ENCODE measurements at places on chromosomes 3 and 15. TPM values are rescaled to one million over a fixed set of nuclear protein-coding genes. Genes with fewer than 3 reads are reported as not detected.

DNA sequence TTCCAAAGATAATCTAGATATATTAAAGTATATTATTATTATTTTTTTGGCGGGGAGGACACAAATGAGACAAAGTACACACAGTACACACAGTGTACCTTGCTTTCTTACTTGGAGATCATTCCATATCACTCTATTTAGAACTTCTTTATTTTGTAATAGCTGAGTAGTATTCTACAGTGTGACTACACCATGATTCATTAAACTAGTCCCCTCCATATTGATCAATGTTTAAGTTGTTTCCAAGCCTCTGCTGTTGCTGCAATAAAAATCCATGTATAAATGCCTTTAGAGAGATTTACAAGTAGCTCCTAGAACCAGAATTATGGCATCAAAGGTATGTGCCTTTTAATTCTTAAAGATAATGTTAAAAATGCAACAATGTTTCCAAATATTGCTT lies 38.8 kb downstream of the PYGO1 start:
- DNase-seq = no peak

DNA sequence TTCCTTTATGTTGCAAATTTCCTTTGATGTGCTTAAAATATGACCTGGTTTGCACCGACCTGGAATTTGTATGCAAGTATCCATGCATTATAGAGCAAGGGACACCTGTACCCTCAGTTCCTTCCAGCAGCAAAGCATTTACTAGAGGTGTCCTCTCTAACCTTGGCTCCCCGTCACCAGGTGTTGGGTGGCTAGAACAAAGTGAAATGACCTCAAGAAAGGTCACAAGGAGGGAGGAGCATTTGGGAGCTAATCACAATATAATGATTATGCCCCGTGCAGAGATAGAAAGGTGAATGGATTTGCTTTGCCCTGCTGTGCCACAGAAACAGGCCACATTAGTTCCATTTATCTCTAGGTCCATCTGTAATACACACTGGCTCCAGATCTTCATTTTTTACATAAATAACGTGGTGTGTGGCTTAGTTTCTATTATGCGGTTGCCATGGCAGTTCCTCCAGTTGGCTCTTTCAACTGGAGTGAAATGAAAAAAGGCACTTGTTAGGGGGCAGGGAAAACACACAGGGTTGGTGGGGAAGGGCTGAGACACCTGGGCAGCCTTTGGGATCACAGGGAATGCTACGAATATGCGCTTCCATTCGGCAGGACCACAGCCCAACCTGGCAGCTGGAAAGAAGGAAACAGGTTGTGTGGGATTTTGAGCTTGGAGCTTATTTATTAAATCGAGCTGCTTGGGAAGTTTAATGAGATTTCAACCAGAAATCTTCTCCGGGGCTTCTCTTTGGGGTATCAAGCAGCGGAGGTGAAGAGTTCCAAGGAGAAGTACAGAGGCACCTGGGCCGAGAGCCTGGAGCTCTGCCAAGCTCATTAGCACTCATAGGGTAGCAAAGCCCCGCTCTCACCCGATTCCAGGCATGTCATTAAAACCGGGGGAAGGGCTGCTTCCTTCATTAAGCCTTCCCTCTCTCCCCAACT lies 233.5 kb upstream of the ST8SIA2 start:
- DNase-seq = no peak

- DNase-seq = no peak
These were observed 612.8 kb upstream of the AGTR1 start for GRCh38 chr3:148084931-148085330.

DNA sequence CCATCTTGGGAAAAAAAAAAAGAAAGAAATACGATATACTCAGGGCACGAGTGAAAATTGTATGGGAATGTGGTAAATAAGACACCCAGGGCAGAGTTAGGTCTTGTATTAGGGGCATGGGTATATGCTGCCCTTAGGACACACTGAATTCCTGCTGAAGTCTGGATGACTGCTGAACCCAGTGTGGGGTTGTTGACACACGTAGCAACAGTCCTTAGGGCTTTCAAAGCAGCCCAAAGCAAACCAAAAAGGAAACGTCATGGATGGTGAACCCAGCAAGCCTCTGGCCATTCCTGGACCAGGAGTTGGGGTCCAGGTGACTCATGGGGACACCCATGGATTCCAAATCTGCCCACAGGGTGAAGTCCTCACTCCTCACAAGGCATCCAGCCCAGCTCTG lies 27.1 kb upstream of the SEMA3F start:
- no peak for DNase-seq

PGBD4 gene
- 4.1 TPM for total RNA-seq

GRCh38 chr3:71356265-71356664 lies 227.3 kb downstream of the FOXP1 start:
- peak; percentile 67 for DNase-seq

DNA sequence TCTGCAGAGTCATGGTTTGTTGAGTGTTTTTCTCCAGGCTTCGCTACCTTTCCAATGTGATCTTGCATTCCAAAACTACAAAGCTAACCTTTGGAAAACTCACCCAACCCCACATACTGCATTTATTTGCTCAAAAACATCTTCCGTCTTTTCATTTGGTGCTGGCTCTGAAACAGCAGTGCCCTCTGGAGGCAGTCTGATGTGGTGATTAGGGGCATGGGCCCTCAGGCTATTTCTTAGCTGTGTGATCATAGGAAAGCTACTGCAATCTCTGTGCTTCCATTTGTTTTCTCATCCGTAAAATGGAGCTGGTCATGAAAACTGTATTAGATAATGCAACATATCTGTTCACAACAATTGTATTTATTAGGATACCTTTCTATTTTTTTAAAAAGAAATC lies 47.0 kb downstream of the MTHFS start:
- DNase-seq = peak; percentile 54

DNA sequence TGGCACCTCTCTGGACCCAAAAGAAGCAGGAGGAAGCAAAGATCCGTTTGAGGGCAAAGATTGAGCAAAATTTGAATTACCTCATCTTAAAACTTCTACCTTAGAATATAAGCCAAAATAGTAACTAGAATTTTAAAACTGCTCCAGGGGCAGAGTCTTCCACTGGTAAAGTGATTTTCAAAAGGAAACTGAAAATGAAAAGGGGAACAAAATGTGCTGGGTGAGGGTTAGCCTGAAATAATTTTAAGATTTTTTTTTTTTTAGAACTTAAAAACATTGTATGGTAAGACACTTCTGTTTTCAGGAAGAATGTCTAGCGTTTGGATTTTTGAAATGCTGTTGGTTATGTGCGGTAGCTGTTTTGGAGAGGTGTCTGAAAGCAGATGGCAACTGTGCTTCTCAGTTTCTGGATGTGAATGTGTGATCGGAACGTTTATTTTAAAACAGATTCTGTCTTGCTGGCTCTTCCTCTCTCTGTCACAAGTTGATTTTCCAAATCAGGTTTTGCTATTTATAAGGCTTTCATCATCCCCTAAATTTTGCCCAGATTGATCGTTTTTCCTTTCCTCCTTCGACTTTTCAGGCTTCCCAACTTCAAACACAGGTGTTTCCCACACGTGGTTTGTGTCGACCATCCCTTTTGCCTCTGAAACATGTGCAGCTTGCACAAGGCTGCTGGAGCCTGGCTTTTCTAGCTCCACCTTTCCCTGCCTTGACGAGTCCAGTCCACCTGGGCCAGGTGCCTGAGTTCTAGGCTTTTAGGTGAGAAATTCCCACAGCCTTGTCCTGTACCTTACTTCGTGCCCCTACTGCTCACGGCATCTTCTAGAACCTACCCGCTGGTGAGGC lies 3.3 kb downstream of the LRRK1 start:
- peak; percentile 74 for DNase-seq

GRCh38 chr3:118970819-118971218 lies 63.8 kb downstream of the IGSF11 start:
- DNase-seq = no peak

IMPG2 gene
- total RNA-seq = not detected

GRCh38 chr3:132134611-132135010 lies 99.8 kb upstream of the CPNE4 start:
- DNase-seq = no peak

CFAP100 gene
- total RNA-seq = not detected

GRCh38 chr3:141250828-141251227 lies 19.2 kb downstream of the PXYLP1 start:
- DNase-seq = no peak

SUSD5 gene
- not detected for total RNA-seq

DNASE1L3 gene
- total RNA-seq = 1.3 TPM

- no peak for DNase-seq
These were observed 92.3 kb upstream of the MRPS22 start for GRCh38 chr3:139251529-139251928.

IQCF6 gene
- total RNA-seq = not detected

ARRDC4 gene
- not detected for total RNA-seq

MAP6D1 gene
- 1.1 TPM for total RNA-seq

DNA sequence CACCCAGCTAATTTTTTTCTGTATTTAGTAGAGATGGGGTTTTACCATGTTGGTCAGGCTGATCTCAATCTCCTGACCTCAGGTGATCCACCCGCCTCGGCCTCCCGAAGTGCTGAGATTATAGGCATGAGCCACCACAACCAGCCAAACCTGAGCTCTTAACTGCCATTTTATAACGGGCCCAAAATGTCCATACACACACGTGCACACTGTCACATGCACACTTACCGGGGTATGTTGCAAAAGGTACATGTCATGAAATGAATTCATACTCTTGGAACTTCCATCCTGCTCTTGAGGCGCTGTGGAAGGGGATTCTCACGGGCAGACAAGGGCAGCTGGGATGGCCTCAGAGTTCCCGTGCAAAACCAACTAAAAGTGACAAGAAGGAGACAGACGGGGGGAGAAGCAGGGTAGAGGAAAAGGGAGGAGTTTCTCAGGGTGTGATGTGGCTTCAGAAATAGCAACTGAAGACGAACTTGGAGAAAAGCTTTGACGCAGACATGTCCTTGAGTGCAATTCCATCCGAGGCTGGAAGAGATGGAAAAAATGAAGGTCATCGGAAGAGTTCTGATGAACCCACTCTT lies 110.9 kb downstream of the BDH1 start:
- no peak for DNase-seq

DNA sequence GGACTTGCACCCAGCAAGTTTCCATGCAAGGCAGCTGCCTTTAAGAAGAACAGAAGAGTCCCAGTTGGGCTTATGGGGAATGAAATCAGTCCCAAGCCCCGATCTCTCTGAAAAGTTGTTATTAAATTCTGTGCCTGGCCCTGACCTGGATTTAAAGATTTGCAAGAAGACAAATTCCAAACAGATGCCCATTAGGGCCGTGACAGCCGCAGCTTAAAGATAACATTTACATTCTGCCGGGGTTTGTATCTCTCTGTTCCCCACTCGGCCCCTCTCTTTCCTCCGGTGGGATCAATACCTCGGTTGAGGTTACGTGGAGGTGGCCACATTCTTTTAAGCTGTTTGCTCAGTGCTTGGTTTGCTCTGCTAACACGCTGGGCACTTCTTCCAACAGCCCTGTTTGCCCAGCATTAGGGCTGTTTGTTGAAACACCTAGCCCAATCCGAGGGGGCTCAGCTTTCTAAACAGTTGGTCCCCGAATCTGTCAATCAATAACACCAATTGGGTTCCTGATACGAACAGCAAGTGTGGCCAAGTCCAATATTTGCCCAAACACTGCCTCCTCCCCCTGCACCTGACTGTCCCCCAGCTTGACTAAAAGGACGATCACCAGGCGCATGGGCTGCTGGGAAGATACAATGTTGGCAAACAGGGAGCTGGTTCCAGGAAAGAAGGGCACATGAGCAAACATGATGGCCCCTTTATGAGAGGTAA lies 108.6 kb downstream of the RPLP1 start:
- no peak for DNase-seq

- DNase-seq = no peak
These were observed 3.0 kb upstream of the TNFAIP8L3 start for GRCh38 chr15:51097553-51098330.

DNA sequence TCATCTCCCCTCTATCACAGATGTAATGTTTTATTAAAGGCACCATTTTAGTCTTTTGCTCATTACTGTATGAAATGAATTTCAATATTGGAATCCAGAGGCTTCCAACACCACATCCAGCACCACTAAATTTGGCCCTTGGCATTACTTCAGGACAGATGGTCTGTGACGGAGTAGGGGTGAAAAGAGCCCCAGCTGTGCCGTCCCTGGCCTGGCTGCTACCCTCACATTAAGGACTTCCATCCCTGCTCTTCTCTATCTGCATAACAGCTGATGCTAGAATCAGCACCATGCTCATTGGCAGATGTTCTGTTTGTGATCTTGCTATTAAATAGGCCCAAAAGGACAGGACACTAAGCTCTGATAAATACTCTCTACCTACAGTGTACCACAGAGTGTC lies 152.9 kb downstream of the IL1RAP start:
- DNase-seq = no peak

SKOR1 gene
- 1.6 TPM for total RNA-seq

GRCh38 chr3:177405191-177405672 lies 207.9 kb upstream of the TBL1XR1 start:
- DNase-seq = no peak

CA12 gene
- not detected for total RNA-seq

DNA sequence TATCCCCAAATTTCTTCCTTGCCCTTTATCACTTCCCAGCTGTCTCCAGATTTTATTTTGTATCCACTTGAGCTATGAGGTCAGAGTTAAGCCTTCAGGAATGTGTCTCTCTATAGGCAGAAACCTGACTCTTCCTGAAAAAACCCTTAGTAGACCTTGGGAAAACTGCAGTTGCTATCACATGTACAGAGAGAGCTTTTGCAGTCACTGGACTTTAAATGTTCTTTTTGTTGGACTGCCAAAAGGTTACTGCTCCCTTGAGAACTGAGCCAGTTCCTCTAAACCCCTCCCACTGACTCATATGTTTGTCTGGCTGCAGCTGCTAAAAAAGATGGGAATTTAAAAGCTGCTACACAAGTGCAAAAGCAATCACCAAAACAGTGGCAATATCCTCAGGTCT lies 169.1 kb upstream of the CCDC54 start:
- no peak for DNase-seq

DNA sequence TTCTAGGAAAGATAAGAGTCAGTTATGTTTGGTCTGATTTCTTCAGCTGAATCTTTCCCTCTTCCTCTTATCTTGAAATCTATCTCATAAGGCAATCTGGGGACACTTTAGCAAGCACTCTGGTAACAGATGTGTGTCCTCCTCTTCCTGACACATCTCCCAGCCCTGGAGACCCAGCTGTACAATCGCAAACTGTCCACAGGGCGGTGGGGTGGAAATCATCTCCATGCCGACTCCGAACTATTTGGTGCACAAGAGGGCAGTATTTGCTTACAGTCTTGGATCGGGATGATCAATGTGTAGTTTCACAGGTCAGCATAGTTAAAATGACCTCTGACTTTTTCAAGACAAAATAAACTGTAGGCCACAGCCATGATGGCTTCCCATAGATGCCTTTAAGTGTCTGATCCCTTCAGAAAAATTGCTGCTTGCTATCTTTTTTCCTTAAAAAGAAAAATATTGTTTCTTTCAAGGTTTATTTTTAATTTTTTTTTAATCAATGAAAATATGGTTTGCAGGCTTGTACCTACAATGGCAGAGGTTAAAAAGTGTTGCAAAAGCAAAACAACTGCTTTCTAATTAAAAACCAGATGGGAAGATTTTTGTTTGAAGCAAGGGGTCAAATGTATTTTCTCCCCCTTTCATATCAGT lies 17.7 kb downstream of the EEFSEC start:
- peak; percentile 23 for DNase-seq

- DNase-seq = no peak
These were observed 107.2 kb downstream of the CHST2 start for GRCh38 chr3:143226678-143227291.

- no peak for DNase-seq
These were observed 277.1 kb downstream of the EDEM1 start for GRCh38 chr3:5464649-5465048.

All from OCI-LY7 (cell line).